ENCODE measurements at places on chromosomes 5 and 9.

DNA sequence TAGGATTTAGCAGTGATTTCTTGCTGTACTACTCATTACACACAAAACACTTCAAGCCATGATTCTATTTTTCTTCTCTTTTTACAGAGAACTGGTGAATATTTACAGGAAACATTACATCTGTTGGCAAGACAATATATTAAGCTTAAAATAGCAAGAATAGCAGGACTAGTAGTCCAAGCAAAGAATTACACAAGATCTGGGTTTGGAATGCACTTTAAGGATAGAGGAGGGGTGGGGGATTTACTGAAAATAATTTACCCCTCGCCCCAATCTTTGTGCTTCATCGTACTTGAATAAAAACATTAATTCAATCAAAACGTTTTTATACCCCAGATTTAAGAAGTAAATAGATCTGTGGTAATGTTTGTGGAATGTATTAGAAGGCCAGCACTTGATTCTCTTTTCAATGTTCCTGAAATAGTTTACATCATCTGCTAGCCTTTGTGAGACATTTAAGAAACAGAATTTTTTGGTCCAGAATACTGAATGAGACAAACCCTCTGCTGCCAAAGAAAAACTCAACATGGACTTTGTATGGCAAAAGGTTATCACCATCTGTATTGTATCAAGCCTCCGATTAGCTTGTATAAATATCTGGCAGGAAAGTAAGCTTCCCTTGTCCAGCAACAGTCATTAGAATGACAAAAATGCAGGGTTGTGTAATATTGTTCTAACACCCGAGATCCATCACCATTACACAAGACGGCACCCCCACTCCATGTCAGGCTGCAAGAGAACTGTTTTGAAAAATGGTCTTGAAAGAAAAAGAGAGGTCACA, 23.8 kb downstream of the SVEP1 start:
- no peak for DNase-seq

GRCh38 chr5:10265245-10266109, 15.4 kb downstream of the CCT5 start:
- no peak for DNase-seq

DNA sequence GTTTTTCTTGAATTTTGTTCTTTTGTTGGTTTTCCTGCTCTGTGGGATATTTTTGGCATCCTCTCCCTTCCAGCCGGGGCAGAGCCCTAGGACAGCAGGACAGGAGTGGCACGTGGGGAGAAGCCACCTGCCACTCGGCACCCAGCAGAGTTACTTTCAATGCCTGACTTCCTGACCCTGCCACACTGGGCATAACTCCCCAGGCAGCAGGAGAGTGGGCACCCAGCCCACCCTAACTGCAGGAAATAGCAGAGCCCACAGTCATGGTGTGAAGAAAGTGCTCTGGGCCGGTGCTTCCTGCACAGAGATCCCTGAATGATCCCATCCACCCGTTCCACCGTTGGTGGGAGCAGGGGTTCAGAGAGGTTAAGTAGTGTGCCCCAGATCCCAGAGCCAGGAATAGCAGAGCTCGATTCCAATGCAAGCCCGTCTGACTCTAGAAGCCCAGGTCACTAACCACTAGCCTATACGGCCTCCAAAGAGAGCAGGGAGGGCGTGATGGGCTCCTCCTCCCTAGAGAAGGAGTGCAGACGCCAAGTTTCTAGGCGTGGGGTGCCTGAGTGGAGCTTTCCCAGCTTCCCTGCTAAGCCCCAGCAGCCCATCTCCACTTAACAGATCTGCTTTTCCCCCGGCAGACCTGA, 8.1 kb upstream of the NUP214 start:
- DNase-seq: no peak

GRCh38 chr9:38235244-38235643, 157.3 kb upstream of the ALDH1B1 start:
- DNase-seq: no peak

DNA sequence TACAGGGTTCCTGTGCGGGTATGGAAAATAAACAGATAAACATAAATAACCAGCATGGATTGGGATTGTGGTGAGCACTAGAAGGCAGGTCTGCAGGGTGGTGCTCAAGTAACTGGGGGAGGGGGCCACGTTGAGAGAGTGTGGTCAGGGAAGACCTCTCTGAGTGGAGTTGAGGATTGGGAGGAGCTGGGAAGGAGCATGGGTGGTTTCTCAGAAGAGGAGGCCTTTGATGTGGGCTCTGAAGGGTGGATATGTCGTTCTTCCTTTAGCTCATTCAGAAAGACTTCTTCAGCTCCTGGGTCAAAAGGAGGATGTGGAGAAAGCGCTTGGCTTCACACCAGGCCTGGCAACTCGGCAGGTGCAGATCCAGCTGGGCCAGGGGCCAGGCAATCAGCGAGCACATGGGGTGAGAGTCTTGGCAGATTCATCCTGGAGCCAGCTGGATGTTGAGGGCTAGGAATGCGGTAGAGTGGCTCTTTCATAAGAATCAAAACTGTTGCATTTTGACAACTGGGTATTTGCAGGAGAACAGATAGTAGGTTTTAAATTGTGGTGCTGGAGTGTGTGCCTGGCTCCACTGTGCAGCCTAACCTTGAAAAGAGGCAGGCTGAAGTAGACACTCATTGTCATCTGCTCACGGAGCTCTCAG, 71.7 kb downstream of the PCSK5 start:
- no peak for DNase-seq

DNA sequence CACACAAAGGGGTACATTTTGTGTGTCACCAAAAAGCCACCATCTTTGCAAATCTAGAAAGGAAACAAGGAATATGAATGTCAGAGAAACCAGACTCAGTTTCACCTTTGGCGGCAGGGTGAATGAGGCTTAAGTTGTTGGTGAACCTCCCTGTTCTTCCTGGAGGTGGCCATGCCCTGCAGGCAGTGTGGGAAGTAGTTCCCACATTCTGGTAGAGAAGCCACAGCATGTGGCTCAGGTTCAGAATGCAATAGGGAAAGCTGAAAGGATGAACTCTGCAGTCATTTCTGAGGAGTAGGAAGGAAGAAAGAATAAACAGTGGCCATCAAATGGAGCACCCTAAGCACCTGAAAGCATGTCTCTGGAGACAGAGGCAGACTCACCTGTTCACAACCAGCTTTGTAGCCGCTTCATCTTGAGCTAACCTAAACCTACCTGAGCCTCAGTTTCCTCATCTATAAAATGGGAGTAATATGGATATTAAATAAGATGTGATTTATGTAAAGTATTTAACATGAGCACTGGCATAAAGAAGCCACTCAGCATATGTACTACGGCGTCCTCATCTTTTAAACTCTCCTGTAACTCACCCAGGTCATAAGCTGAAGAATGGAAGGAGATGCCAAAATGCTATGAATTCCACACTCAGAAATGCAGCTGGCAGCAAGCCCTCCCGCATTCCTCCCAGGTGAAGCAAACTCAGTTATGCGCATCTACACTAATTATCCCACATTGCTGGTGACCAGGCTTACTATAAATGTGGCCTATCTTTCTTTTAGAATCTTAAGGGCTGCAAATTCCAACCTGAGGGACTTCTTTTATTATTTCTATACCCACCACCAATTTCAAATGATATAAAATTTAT, 86.0 kb downstream of the ZNF608 start:
- DNase-seq: no peak

DNA sequence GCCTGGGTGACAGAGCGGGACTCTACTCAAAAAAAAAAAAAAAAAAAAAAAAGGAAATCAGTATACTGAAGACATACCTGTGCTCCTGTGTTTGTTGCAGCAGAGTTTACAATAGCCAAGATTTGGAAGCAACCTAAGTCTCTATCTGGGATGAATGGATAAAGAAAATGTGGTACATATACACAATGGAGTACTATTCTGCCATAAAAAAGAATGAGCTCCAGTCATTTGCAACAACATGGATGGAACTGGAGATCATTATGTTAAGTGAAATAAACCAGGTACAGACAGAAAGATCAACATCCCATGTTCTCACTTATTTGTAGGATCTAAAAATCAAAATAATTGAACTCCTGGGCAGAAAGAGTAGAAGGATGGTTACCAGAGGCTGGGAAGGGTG, 22.9 kb downstream of the ADAM19 start:
- no peak for DNase-seq

DNA sequence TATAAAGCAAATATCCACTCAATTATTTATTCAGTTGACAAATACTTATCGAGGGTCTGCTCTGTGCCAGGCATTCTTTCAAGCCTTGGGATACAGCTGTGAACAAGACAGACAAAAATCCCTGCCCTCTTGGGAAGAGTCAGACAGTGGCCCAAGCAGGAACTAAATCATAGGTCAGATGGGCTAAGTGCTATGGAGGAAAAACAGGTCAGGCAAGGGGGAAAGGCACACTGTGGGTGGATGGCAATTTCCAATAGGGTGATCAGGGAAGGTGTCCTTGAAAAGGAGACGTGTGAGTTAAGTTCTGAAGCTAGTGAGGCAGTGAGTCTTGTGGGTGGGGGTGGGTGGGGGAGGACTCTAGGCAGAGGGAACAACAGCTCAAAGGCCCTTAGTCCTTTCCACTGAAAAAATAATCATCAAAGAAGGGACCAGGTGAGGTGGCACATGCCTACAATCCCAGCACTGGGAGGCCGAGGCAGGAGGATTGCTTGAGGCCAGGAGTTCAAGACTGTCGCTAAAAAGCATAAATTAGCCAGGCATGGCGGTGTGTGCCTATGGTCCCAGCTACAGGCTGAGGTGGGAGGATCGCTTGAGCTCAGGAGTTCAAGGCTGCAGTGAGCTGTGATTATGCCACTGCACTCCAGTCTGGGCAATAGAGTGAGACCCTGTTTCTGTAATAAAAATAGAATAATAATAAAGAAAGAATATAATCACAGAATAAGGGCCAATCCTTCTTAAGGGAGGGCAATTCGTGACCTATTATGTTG, 95.2 kb upstream of the CPEB4 start:
- DNase-seq: no peak

GRCh38 chr5:149674686-149675085, 55.4 kb upstream of the PPARGC1B start:
- DNase-seq: no peak

GRCh38 chr9:20016611-20017010, 227.8 kb upstream of the SLC24A2 start:
- no peak for DNase-seq

DNA sequence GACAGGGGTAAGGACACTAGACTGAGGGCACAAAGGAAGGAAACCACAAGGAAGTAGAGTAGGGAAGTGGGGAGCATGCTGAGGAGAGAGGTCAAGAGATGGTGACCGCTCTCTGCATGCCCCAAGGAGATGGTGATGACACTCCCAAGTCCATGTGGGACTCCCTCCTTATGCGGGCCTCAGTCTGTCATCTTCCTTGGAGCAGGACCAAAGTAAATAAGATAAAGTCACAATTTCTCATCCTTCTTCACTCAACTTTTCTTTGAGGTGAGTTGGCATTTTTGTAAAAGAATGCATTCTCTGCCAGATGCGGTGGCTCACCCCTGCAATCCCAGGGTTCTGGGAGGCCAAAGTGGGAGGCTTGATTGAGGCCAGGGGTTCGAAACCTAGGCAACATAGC, 256.7 kb downstream of the DOCK8 start:
- DNase-seq: no peak

DNA sequence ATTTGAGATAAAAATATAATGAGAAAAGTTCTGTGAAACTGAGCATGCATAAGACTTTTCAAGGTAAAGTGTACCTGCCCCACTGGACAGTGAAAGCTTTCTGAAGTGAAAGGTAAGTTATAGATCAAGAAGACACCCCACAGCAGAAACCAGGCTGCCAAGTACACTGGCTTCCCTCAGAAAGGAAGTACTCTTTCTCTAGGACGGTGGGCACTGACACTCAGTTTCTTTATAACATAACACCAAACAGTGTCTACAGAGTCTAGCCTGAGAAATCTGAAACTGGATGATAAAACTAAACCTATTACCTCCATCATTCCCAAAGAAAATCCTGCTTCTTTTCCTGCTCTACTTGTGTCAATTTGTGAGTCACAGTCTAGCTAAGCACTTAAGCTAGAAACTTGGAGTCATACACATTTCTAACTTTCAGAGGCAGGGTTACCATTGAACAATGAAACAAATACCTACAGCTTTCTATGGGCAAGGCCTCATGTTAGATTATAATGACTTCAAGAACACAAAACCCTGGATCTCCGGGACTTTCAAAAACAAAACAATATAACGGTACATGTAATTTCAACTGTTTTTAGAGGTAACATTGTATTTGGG, 136.7 kb downstream of the CPLANE1 start:
- DNase-seq: no peak

DNA sequence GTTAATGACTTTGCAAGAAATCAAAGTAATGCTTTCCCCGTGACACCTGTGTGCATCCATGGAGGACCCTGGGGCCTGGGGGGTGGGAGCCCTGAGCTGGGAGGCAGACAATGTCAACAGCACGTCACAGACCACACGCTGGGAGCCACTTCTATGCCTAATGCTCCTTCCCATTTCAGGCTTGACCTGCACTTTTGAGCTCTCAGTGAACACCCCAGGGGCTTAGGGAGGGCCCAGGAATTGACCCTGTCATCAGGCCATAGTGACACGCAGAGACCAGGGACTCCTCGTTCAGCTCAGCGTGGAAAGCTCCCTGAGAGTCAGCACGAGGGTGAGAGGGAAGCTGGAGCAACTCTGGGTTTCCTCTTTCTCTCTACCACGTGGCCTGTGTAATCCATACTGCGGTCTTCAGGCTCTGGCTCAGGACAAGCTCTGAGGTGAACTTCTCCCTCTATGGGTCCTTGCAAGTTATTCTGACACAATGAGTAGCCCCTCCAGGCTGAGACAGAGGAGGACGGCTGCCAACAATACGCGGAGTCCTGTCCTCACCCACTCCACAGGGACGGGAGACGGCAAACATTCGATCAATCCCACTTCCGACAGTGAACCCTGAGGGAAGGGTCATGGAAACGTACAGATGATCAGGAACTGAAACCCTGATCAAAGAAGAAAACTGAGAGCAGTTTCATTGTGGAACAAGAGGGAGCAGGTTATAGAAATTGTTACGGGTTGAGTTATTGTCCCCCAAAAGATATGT, 130.8 kb upstream of the IRX4 start:
- no peak for DNase-seq

DNA sequence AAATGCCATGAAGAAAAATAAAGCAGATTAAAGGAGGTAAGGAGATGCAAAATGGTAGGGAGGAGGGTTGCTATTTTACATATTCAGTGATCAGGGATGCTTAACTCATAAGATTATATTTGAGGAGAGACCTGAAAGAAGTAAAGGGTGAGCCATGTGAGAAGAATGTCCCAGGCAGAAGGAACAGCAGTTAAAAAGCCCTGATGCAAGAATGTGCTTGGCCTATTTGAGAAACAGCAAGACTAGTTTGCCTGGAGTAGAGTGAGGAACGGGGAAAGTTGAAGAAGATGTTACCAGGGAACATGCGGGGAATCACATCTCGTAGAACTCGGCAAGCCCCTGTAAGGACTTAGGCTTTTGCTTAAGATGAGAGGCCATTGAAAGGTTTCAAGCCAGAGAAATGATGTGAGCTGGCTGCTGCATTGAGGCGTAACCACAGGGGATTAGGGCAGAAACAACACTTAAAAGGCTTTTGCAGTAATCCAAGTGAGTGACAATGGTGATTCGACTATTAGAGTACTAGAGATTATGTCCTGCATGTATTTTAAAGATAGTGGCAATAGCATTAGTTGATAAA, 198.7 kb downstream of the VPS13A start:
- no peak for DNase-seq
